Coronary artery (tissue), 2 donors: ENCODE measurements at places on chromosomes 3 and 15.

- DNase-seq: no peak
Measured at GRCh38 chr3:62631488-62631887, 243.7 kb downstream of the CADPS start.

- no peak for DNase-seq
Measured at GRCh38 chr3:169430707-169431404, 232.7 kb downstream of the MECOM start.

DNA sequence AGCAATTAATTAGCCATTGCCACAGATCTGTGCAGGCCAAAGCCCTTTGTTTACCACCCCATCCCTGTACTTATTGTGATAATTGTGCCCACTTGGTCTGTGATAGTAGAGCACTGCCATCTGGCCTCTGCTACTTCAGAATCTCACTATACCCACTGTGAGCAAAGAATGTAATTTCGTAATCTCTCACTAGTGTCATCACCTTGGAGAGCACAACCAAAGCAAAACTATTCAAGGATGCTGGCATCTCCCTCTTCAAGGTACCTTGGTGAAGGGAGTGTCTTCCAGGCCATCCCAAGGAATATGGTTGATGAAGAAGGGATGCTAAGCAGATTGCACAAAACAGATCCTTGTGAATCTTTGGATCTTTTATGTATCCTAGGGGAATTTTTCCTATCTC, 34.7 kb upstream of the NOX5 start:
- DNase-seq: no peak

DNA sequence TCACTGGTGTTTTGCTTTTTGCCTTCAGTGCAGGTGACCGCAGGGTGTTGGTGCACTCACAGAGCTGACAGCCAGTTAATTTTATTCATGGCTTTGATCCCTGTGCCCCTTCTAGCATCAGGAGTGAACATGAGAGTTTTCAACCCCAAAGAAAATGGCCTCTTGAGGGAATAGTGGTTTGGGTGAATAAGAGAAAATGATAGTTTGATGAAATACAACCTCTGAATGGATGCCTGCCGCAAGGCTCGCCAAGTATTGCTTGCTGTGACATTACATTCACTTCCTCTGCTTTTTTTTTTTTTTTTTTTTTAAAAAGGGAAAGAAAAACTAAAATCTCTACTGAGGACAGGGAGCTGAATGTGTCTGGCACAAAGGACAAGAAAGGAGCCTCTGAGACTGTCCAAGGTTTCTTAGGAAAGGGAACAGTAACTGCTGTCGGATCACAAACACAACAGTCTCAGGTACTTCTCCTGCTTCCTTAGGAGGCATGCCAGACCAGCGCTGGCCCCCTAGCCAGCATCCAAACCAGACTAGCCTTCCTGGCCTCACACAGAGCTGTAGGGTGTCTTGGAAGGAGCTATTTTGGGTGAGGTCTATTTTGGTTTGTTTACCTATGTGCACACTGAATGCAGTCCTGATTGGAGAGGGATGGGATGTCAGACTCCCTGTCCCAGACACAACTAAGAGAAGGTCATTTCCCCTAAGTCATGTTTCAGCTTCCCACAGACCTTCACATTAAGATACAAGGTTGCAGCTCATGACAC, 29.0 kb downstream of the CCDC80 start:
- DNase-seq: no peak

- DNase-seq: no peak
Measured at GRCh38 chr15:57337868-57338411, 38.4 kb upstream of the CGNL1 start.
